ENCODE measurements at places on chromosomes 7 and 10.

DNA sequence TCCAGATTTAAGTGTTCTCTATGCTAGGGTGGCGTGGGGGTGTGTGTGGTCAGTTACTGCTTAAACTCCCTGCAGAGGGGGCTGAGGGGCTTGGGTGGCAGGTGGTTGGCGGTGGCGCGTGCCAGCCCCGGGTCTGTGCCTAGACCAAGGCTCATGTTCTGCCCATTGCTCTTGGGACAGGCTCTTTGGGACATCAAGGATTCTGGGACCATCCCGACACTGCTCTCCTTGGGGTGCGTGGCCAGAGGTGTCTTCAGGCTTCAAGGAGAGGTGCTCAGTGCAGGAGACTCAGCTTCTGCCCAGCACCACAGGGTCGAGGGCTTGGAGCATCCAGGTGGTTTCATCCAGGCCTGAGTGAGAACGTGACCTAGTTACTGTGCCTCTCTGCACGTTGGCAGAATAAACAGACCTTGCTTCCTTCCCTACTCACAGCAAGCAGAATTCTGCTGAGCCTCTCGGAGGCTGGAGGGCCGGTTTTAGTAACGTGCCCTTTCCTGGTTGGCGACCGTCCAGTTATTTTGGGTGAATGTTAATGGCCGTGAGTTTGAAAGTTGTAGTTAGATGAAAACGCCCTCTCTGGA lies 39.9 kb downstream of the CAMK1D start:
- DNase-seq, result no peak

DNA sequence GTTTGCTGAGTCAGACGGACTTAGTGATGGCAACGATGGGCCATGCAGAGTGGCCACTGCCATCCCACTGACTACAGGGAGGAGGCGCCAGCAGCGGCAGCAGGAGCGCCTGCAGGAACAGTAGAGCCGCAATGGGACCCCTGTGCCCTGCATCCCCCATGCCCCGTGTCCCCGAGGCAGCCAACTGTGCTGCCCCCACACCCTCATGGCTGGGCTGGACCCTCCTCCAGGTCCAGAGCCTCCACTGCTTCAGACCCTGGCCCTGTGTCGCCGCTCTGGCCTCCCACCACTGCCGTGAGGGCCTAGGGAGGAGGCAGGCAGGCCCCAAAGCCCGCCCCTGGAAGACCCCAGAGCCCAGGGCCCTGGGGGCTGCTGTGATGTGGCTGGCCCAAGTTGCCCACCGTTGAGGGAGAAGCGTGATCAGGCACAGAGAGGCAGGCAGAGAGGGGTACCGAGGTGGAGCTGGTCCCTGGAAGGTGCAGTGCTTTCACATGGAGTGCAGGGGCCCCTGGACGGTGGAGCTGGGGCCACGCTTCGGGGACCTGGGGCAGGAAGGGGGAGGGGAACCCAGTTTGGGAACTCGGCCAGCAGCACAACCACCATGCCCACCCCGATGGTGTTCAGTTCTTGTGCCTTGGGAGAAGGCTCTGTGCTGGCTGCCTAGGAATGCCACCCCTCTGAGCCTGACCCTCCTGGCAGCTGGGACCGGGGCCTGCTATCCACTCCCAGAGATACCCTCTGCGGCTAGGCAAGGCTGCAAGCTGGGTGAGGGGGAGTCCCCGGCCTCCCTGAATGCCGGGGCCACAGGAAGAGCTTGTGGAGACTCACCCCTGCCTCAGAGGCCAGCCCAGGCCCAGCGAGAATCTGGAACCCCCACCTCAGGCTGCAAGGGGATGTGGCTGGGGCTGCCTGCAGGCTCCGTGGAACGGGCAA lies 32.6 kb downstream of the DKK1 start:
- no peak for DNase-seq

- DNase-seq, result peak; percentile 77
Observed at GRCh38 chr7:47945261-47946015, 2.8 kb downstream of the PKD1L1 start.

GRCh38 chr7:1665549-1666316 lies 4.3 kb upstream of the ELFN1 start:
- no peak for DNase-seq

GRCh38 chr7:135335628-135336139 lies 102.0 kb downstream of the STRA8 start:
- peak; percentile 37 for DNase-seq

GRCh38 chr10:70418229-70418628 lies 14.3 kb downstream of the EIF4EBP2 start:
- DNase-seq, result no peak

DNA sequence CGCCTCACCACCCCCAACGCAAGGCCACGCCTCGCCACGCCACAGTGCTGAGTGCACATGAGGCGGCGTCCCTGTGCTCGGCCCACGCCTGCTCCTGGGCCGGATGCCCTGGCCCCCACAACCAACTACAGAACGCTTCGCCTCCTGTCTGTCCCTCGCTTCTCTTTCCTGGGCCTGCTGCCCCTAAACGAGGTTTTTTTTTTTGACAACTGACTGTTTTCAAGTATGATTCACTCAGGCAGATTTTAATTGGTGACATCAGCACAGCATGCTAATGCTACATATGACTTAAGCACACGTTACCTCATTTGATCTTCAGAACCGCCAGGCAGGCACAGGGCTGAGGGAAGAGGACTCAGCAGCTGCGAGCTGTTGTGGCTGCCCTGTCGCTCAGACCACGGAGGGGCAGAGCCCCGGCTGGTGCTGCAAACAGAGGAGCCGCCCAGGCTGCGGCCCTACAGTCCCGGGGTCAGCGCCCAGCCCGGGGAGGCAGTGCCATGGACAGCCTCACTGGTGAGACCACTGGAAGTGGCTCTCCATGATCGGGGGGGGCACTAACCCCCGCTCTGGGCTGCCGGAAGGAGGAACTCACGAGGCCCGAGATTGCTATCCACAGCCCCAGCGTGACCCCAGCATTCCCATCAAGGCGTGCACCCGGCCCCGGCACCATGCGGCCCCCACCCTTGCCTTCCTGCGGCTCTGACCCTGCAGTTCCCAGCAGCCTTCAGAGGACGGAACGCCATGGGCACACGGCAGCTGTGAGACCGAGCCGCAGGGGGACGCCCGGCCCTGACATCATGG lies 212.8 kb downstream of the MAD1L1 start:
- peak; percentile 50 for DNase-seq

GRCh38 chr10:95560278-95561176 lies 644 bp downstream of the SORBS1 start:
- DNase-seq, result peak; percentile 57

- no peak for DNase-seq
Observed at GRCh38 chr7:37771342-37771741, 77.1 kb upstream of the NME8 start.

GRCh38 chr7:29319719-29320521 lies 125.3 kb downstream of the CHN2 start:
- DNase-seq, result peak; percentile 93

GRCh38 chr7:31370609-31371008 lies 30.1 kb upstream of the NEUROD6 start:
- no peak for DNase-seq

DNA sequence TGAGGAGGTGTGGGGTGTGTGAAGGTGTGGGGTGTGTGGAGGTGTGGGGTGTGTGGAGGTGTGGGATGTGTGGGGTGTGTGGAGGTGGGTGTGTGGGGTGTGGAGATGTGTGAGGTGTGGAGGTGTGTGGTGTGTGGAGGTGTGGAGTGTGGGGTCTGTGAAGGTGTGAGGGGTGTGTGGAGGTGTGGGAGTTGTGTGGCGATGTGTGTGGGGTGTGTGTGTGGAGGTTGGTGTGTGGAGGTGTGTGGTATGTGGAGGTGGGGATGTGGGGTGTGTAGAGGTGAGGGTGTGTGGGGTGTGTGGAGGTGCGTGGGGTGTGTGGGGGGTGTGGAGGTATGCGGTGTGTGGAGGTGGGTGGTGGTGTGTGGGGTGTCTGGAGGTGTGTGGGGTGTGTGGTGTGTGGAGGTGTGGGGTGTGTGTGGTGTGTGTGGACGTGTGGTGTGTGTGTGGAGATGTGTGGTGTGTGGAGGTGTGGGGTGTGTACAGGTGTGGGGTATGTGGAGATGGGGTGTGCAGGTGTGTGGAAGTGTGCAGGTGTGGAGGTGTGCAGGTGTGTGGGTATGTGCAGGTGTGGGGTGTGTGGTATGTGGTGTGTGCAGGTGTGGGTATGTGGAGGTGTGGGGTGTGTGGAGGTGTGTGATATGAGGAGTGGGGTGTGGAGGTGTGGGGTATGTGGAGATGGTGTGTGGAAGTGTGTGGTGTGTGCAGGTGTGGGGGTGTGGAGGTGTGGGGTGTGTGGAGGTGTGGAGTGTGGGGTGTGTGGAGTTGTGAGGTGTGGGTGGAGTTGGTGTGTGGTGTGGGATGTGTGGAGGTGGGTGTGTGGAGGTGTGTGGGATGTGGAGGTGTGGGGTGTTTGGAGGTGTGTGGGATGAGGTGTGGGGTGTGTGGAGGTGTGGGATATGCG lies 34.5 kb downstream of the SPDYE17 start:
- DNase-seq, result no peak

- DNase-seq, result peak; percentile 65
Observed at GRCh38 chr10:124066781-124067714, 26.4 kb downstream of the CHST15 start.

- DNase-seq, result peak; percentile 48
Observed at GRCh38 chr7:92645114-92646061, 55.2 kb upstream of the FAM133B start.

- no peak for DNase-seq
Observed at GRCh38 chr7:78636727-78637126, 816.7 kb downstream of the MAGI2 start.

DNA sequence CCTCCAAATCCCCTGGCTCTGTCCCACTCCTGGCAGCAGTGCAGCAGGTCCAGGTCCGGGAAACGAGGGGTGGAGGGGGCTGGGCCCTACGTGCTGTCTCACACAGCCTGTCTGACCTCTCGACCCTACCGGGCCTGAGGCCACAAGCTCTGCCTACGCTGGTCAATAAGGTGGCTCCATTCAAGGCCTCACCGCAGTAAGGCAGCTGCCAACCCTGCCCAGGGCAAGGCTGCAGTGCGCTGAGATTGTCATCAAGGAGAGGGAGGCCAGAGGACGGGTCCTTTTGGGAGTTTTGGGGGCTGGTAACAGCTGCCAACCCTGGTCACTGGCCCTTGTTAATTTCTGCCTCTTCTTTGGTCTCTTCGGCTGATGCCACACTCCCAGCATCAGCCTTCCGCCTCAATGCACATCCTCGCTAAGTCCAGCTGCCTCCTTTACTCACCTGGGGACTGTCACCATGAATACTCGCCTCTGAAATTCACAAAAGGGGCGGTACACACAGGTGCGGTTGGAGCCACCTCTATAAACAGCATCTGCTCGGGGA lies 3.5 kb downstream of the EPO start:
- DNase-seq, result no peak

DNA sequence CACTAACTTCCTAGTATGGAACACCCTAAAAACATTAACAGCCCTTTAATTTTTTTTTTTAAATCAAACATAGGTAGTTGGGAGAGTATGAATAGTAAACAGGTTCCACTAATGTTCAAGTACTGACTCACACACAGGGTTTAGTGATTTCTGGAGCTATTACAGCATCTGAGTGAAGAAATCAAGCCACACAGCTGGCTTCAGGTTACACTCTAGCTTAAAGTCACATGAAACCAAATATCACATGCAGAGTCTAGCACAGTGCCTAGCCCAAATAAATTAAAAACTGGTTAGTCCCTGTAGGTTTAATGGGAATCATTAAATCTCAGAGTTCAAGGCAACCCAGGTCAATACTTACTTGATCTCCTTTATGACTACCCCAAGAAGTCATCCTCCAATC lies 11.6 kb downstream of the PANK1 start:
- DNase-seq, result no peak

- no peak for DNase-seq
Observed at GRCh38 chr7:4769761-4770160, 5.7 kb upstream of the AP5Z1 start.

GRCh38 chr7:45574416-45574668 lies 174 bp downstream of the ADCY1 start:
- DNase-seq, result no peak

DNA sequence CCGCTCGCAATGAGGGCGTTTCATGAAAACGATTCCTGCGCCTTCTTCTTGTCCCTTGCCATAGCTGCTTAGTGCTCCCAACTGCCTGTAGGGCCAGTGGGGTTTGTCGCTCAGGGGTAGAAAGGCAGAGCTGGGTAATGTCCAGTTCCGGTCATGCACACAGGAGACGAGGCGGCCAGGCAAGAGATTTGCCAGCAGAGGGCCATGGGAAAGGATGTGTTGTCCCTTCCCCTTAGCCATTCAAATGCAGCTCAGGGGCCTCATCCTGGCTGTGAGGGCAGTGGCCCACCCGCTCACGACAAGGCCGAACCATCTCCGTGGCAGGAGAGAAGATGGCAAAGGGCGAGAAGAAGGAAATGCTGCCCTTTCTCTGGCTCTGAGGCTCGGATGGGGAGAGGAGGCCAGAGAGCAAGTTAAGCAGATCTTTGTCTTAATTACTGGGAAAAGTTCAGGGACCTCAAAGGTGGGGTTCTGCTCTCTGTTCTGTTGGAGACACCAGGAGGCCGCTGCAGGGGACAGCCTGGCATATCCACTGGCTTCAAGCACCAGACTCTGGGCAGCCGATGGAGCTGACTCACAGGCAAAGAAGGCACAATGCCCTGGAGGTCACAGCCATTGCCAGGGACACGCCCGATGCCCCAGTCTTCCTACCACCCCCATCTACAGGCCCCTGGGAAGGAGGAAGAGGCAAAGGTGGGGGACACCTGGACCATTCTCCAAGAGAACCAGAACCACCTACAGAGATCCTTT lies 534.8 kb upstream of the MGMT start:
- DNase-seq, result no peak

GRCh38 chr10:88401671-88402347 lies 181.3 kb downstream of the RNLS start:
- no peak for DNase-seq

DNA sequence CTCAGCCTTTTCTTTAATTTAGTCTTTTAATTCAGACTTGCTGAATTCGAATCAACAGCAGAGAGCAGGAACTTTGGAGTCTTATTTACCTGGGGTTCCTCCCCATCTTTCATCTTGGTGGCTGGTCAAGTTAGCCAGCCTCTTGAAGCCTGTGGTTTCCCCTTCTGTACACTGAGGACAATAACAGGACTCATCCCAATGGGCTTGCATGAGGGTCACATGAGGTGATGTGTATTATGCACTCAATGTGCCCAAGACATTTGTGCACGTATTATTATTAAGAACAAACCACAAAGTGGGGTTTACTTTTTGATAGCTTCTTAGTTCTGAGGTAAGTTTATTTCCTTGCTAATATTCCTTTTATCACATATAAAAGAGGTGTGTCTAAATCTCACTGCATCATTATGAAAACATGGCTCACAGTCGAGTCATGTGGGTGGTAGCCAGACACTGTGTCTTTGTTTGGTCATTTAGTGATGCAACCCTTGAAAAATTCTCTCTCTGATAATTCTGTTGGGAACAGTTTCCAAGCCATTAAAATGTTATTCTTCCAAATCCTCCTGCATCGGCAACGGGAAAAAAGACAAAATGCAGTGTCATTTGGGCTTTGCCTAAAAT lies 86.5 kb upstream of the GRB10 start:
- DNase-seq, result peak; percentile 63

All from Ammon's horn (tissue), 1 donor.